Natural killer cell (primary cell): ENCODE measurements at places on chromosomes 3 and 15. TPM values are rescaled to one million over a fixed set of nuclear protein-coding genes. Genes with fewer than 3 reads are reported as not detected.

The HCLS1 gene
- total RNA-seq = 331 TPM

- DNase-seq = no peak
Measured at GRCh38 chr3:71547249-71548198, 36.0 kb downstream of the FOXP1 start.

The NANOGP8 gene
- not detected for total RNA-seq

- no peak for DNase-seq
Measured at GRCh38 chr3:122055215-122055614, at the start of gene CD86. TSS of gene CD86 (plus strand) at chr3:122055362. CDS start at chr3:122055490, 128 bp downstream.

GRCh38 chr3:111864821-111865656 is 6.0 kb downstream of the PHLDB2 start:
- DNase-seq = no peak

DNA sequence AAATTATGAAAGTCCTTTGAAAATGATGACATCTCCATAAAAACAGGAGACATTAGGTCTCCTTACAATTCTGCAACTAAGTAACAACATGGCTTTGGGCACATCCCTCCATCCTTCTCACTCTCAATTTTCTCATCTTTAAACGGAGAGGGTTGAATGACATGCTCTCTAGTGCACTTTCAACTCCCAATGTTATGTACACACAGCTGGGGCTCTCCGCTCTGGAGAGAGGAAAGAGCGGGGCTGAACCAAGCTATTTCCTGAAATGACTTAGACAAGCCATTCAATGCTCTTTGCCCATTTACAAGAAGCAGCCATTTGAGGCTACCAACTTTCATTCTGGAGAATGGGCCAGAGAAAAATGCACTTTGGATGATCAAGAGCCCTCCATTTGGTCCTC is 144.2 kb upstream of the BNIP2 start:
- no peak for DNase-seq

The SAMD7 gene
- not detected for total RNA-seq

The CHST2 gene
- total RNA-seq = 113 TPM

GRCh38 chr15:77010312-77010686 is 15.4 kb downstream of the PSTPIP1 start:
- no peak for DNase-seq

The LSM3 gene
- total RNA-seq = 9.1 TPM

The FRMD5 gene
- total RNA-seq = not detected

The CCDC13 gene
- total RNA-seq = 0.88 TPM

DNA sequence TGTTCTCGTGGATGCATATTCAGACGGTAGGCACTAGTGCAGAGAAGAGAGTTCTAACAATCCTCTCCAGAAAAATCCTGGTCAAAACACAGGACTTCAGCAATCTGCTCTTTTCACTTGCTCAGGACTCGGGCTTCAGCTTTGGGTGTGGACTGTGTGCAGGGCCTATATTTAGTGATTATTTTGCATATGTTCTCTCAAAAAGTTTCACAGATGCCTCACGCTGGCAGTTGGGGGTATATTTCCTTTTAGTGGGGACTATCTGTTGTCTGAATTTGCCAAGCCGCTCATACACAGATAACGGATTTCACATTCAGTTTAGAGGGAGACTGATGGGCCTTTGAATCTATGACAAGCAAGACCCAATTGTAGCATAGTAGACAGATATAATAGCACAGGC is 54.4 kb upstream of the LRRN1 start:
- DNase-seq = no peak

The SGO1 gene
- 1.4 TPM for total RNA-seq

The RCN2 gene
- 25.0 TPM for total RNA-seq

- no peak for DNase-seq
Measured at GRCh38 chr3:178236555-178237277, 299.5 kb upstream of the KCNMB2 start.

DNA sequence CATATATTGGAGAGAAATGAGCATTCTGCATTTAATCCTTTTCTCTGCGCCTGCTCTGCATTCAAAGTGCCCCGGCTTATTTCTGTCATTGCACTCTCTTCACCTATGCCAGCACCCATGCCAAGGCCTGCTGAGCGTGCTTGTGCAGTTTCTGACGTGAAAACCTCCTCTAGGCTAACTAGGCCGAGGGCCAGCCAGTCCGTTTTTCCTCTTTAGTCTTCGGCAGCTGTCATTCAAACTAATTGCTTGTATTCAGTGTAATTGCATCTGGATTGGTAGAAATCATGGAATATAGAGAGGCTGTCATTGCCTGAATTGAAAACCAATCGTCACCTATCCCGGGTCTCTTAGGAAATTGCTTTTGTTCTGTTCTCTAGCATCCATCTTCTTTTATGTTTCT is 94.0 kb downstream of the ARPP21 start:
- DNase-seq = no peak

- DNase-seq = peak; percentile 15
Measured at GRCh38 chr3:195774917-195775316, 36.8 kb downstream of the MUC4 start.

GRCh38 chr15:90481023-90481422 is 48.7 kb upstream of the CRTC3 start:
- peak; percentile 25 for DNase-seq

DNA sequence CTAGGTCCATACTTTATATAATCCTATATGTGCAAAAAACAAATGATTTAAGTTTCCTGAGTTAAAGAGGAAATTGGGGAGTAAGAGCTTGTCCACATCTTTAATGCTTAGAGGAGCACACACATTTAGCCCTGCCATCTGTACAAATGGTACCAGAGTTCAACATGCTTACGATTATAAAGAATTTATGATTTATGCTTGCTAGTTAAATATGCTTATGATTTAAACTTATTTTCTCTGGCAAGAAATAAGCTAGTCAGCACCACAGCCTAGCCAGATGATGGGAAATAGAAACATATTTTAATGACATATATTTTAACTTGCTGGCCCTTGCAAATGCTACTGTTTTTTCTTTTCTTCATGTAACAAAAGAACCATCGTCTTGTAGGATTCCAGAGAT is 48.3 kb downstream of the EIF4E3 start:
- no peak for DNase-seq

The A4GNT gene
- total RNA-seq = not detected

DNA sequence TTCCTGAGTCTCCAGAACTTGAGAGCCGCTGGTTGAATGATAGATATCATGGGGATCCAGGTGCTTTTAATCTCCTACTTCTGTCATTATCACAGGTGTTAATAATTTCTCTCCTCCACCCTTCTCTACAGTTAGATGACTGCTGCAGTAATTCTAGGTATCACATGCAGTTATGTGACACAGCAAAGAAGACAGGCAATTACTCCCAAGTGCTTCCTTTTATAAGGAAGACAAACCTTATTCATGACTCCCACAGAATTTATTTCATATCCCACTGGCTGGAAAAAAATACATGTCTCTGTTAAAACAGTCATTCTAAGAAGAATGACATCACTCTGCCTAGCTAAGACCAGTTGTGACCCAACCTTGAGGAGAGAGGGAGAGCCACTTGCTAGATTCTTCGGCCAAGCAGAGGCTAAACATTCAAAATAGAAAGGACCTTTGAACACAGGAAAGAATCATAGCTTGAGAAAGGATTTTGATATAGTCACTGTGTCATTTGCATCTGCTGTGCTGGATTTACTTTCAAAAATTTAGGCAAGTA is 500.6 kb downstream of the SI start:
- DNase-seq = no peak

The CACNA2D3 gene
- total RNA-seq = not detected

The RLBP1 gene
- total RNA-seq = not detected

DNA sequence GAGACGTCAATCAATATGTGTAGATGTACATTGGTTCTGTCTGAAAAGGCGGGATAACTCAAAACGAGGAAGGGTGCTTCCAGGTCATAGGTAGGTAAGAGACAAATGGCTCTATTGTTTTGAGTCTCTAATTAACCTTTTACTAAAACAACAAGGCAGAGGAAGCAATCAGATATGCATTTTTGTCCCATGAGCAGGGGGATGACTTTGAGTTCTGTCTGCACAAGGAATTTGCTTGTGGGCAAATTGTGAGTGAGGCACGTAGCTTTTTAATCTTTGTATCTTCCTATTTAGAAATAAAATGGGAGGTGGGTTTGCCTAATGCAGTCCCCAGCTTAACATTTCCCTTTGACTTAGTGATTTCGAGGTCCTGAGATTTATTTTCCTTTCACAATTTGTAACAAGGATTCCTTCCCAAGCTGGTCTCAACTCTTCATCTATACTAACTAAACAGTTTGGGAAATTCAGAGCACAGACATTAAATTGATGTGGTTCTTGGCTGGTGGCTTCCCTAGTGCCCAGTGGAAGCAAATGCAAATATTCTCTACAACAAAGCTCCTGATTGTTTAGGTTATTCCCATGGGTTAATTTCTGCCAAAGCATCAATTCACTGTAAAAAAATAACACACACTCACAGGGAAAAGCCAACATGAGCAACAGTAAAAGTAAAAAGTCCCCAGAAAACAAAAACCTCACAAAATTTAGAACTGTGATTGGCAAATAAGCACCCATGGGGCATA is 738.8 kb upstream of the SGO1 start:
- DNase-seq = no peak

The KCTD6 gene
- total RNA-seq = 12.9 TPM

DNA sequence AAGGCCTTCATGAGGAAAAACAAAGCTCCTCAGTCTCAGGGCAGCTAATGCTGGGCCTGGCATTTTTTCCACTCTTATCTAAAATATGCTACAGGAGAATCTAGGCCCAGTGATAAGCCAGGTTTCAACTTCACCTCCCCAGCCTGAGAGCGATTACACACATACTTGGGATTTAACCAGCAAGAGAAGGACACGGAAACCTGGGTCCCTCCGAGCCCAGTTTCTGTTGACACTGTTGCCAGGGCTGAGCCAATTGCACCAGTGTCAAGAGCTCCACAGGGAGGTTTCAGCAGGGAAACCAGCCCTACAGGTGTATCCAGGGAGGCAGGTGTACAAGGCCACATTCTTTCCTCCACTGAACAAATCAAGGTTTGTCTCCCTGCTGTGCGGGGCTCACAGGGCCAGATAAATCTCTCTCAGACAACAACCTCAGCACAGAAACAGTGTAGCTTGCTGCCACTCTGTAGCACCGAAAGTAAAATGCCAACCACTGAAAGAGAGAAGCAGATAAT is 85.4 kb downstream of the MAGI1 start:
- DNase-seq = no peak

DNA sequence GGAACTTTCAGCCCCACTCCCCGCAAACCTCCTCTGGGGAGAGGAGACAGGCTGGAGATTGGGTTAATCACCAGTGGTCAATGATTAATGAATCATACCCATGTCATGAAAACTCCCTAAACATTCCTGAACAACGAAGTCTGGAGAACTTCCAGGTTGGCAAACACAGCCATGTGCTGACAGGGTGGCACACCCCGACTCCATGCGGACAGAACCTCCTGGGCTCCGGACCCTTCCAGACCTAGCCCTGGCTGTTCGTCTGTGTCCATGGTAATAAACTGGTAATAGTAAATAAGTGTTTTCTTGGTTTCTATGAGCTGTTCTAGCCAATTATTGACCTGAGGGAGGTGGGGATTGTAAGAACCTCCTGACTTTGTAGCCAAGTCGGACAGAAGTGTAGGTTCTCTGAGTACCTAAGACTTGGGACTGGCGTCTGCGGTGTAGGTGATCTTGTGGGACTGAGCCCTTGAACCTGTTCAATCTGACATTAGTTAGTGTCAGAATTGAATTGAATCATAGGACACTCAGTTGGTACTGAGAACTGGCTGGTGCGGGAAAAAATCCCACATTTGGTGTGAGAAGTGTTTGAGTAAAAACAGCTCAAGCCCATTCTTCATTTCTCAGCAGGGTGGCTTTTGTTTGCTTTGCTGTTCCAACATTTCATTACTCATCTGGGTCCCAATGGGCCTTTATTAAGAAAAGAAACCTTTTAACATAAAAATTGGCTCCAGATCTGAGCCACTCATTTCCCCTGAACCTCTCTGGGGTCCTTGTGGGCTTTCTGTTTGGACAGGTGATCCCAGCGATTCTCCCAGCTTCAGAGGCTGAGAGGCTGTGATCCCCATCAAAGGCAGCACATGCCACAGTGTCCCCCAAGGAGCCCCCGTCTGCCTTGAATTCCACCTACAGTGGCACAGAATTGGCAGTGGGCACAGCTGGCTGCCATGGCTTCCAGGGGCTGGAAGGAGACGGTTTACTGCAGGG is 151.0 kb downstream of the TJP1 start:
- no peak for DNase-seq

- no peak for DNase-seq
Measured at GRCh38 chr3:138242466-138242865, 55.4 kb downstream of the ARMC8 start.

The PTH1R gene
- total RNA-seq = not detected

The SERPINI2 gene
- not detected for total RNA-seq

The CCR8 gene
- not detected for total RNA-seq

- DNase-seq = no peak
Measured at GRCh38 chr3:172467170-172467824, 19.0 kb upstream of the GHSR start.

The GRM7 gene
- not detected for total RNA-seq

The GPR62 gene
- not detected for total RNA-seq

- DNase-seq = no peak
Measured at GRCh38 chr15:63046917-63047760, 4.6 kb downstream of the TPM1 start.

DNA sequence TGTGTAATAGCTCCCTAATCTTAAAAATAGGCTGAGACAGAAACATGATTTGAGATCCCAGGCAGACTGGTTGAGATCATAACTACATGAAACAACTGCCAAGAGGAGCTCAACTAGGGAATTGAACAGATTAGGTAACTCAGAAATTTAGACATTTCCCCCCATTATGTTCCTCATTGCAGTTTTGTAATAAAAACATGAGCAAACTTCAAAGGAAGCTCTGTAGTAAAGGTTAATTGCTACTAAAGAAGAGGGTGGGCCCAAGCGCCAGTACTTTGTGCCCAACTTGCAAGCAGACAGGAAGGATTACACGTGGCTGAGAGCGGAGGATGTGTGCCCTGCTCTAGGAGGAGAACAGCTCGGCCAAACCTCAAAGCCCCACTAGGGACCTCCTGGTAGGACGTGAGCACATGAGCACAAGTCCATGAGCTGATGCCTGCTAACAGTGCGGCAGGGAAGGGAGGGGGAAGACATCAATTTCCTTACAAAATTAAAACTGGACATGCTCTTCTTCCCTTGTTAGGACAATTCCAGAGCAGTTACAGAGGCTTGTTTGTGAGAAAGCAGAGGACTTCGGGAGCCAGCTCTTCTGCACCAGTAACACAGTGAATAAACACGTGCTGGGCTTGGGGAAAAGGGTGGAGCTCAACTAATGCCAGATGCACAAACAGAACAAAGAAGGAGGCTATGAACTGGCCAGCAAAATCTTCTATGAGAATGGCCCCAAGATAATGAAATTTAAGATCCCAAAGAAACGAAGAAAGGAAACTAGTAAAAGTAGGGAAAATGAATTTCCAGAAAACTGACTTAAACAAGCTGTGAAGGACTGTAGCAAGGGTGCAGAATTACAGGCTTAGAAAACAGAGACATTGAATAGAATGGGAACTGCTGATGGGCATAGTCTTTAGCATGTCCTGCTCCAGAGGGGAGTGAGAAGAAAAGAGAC is 275.5 kb downstream of the MECOM start:
- no peak for DNase-seq

- no peak for DNase-seq
Measured at GRCh38 chr3:32885283-32885901, 66.1 kb upstream of the CCR4 start.

GRCh38 chr15:57133127-57133968 is 214.9 kb downstream of the TCF12 start:
- peak; percentile 25 for DNase-seq

- DNase-seq = no peak
Measured at GRCh38 chr15:98969126-98969735, 38.4 kb downstream of the PGPEP1L start.

- no peak for DNase-seq
Measured at GRCh38 chr3:37762698-37763097, 99.0 kb upstream of the CTDSPL start.

The ZBBX gene
- total RNA-seq = not detected

GRCh38 chr3:50278123-50278879 is 586 bp upstream of the LSMEM2 start:
- no peak for DNase-seq
